Left cardiac atrium (tissue), 4 donors: ENCODE measurements at places on chromosomes 5 and 9. TPM values are rescaled to one million over a fixed set of nuclear protein-coding genes. Genes with fewer than 3 reads are reported as not detected.

DNA sequence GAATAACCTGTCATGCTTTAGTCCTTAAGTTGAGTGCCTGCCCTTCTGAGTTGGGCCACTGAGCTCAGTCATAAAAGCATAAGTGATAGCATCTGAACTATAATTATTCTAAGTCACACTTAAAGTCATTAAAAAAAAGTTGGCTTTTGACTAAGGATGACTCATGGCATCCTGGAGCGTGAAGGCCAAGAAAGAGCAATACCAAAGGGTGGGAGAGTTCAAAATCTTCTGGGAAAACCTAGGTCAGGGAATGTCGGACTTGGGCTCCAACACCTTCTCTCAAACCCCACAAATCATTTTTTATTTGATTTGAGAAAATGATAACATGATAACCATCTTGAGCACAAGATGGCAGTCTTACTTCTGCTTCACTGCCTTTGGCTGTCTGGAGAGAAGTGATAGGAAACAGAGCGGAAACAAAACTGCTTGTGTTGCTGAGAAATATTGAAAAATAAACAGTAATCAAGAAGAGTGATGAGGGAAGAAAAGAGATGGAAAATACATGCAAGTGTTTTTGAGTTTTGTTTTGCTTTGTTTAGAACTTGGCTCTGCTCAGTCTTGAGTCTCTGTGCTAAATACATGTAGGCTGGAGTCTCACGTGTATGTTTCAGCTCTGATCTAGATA lies 16.9 kb upstream of the NTRK2 start:
- DNase-seq: no peak

DNA sequence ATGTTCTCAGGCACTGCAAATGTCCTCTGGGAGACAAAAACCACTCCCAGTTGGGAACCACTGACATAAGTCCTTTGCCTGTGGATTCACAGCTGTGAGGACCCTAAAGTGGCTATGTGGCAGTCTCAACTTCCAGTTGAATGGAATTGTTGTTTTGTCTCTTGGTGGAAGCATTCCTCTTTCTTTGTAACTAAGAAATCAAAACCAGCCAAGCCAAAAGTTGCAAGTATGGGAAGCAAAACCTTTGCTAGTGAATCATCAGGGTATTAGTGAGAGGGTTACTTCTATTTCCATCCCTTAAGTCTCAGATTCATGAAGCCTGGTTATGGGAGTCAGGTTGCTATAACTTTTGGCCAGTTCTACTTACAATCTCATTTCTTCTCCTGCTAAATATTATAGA lies 49.8 kb upstream of the RPS23 start:
- DNase-seq: no peak

DNA sequence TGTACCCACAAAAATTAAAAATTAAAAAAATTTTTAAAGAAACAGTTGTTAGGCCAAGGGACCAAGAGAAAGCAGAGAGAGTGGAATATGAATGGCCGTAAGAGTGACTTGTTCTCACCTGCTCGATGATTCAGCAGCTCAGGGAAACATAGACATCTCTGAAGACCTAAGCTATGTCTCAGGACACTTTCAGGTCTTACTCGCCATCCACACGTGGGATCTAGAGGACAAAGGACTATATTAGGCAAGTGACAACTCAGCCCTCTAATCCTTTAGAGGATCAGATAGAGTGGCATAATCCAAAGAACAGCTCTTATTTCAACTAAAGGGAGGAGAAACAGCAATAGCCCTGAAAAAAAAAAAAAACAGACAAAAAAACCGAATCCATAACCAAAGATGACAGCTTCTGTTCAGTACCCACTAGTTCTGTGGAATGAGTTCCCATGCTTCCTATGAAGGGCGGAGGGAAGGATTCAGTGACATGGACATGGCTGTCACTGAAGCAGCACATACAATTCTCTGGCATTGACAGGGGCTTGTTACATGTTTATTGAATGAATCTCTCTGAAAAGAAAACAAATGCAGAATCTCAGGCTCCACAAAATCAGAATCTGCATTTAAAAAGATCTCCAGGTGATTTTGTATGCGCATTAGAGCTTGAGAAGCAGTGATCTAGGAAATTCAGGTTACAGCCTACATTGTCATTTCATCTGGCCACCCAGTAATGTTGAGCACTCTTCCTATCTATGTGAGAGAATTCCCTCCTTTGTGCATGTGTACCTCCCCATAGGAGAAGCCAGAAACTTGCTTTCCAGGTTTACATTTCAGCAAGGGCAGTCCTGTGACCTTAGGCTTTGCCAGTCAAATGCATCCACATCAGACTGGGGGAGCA lies 96.0 kb downstream of the KIAA1958 start:
- DNase-seq: no peak

DNA sequence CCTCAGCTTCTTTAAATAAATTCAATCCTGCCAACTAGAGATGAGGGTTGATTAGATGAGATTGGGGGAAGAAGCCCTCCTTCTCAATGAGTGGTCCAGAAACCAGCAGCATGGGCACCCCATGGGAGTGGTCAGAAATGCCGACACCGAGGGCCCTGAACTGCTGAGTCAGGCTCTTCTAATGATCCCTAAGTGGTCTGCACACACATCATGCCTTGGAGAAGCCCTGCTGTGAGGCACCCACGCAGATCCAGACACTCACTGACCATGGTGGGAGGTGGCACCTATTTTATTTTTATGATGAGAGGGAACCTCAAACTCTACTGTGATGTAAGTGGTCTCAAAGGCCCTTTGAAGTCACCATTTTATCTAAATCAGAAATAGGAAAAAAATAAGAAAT lies 72.3 kb upstream of the BOD1 start:
- no peak for DNase-seq

GRCh38 chr9:101966691-101967090 lies 228.2 kb upstream of the GRIN3A start:
- no peak for DNase-seq

DNA sequence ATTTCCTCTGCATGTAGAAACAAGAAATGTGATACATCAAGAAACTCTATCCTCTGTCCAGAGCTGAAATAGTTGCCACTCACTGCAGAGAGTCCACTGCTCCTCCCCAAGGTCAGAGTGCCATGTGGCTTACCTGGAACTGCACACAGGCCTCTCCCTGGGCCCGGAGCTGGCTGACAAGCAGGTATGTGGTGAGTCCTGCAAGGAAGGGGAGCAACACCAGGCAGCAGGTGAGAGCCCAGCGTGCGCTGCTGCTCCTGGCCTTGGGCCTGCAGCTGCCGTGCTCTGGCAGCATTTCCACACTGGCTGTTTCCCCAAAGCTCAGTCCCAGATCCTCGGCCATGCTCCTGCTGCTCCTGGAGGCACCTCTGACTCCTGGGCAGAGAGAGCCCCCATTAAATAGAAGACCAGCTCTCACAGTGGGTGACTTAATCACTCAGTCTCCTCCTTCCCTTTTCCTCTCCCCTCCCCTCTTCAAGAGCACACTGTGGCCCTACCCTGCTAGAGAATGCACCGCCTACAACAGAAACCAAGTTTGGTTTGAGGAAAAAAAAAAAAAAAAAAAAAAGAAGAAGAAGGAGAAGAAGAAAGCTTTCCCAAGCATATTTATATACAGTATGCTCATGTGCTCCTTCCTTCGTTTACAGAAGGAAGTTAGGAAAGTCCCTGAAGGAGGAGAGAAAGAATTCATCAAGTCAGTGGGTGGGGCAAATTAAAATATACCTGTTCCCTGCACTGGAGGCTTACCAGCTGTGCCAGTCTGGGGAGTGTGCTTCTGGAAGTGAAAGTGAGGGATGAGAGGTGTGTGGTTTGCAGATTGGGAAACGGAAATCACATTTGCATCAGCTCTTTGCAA lies at the start of gene TNFSF15:
Gene TNFSF15, minus strand, starts transcription at position 370 of the 856 bp plus-strand sequence. Its CDS starts 27 bp downstream, at position 343.
- no peak for DNase-seq

GRCh38 chr5:81657386-81657785 lies 93.5 kb downstream of the SSBP2 start:
- DNase-seq: no peak

- DNase-seq: no peak
Observed at GRCh38 chr5:113213551-113214425, 221.0 kb downstream of the TSSK1B start.

DNA sequence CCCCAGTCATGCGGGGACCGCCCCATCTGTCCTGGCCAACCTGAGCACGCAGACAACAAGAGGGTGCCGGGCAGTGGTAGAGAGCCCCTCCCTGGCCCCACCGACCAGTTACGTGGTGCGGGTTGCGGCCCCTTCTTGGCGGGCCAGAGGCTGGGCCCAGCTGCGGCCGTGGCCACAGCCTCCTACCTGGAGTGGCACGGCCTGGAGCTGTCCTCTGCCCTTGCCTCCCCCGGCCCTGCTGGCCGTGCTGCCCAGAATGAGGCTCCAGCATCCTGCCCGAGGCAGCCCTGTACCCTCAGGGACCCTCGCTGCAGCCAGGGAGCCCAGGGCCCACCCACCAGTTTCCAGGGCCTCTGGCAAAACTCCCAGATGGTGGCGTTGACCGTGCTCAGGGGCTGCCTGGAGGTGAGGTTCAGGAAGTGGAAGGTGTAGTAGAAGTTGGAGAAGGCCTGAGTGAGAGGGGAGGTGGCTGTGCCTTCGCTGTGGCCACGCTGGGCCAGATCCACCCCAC lies 5.7 kb downstream of the ENTPD8 start:
- peak; percentile 20 for DNase-seq

DNA sequence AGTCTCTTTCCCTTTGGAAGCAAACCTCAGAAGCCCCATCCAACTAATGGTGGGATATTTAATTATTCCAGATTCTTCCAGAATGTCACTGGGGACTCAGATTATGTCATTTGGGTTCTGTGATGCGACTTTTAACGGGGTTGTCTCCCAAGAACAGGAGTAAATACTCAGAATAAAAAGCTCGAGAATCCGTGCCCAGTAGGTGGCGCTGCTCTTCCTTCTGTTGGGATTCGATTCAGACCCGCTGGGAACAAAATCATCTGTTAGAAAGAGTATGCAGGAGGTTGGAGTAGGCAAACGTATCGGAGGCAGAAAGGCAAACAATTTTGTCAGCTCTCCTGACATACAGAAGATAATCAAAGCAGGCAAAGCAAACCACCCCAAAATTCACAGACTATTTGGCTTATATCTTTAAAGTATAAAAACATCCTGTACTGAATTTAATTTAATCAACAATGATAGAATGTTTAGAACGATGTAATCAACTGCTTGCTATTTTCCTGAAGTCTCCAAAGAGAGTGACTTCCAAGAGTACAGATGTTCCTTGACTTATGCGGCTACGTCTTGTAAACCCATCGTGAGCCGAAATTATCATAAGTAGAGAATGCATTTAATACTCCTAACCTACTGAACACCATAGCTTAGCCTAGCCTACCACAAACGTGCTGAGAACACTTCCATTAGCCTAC lies 169.8 kb upstream of the RAI14 start:
- peak; percentile 84 for DNase-seq

DNA sequence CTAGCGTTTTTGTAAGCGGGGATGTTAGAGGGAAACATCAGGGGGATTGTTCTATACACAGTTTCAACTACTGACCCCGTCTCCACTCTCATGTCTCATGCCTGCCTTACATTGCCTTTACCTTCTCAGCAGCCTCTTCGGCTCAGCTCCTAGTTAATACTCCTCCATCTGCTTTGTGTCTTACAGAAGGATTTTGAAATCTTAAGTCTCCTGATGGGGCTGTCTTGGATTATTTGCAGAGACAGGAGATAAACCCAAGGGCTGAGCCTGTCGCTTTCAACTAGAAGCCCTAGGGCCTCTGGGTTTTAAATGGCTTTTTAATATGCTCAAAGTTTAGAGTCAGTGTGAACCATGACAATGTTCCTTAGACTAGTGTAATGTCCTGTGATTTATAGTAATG lies 161.5 kb downstream of the CARTPT start:
- DNase-seq: no peak

GRCh38 chr5:5347442-5347841 lies 75.0 kb upstream of the ICE1 start:
- DNase-seq: no peak

DNA sequence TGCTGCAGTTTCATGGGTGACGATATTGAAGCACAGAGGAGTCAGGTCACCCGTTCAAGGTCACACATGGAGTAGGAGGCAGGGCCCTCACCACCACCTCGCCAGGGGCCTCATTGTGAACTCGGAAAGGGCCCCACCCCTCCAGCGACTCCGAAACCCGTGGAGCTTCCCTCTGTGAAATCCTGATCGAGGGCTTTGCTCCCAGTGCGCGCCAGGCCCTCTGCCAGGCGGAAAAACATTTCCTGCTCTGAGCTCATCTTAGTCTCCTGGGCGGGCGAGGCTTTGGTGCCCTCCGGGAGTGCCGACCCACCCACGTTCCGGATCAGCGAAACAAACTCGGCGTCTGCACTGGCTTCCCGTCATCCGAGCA lies 75.0 kb upstream of the FCN1 start:
- no peak for DNase-seq

GRCh38 chr5:145806923-145807322 lies 28.2 kb downstream of the PRELID2 start:
- no peak for DNase-seq

DNA sequence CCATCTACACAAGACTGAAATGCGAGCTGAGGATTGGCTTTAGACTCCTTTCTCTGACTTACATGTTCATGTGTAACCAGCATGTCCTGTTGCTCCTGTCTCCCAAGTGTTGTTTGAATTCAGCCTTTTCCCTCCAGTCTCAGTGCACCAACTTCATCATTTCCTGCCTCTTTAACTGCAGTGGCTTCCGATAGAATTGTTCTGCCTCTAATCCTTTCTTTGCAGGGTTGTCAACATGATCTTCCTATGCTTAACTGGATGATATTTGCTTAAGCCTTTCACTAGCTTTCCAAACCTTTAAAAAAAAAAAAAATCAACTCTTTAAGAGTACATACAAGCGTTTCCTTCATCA lies 6.7 kb upstream of the FYB1 start:
- DNase-seq: no peak

GRCh38 chr5:56607074-56607473 lies 208.3 kb upstream of the MAP3K1 start:
- no peak for DNase-seq

DNA sequence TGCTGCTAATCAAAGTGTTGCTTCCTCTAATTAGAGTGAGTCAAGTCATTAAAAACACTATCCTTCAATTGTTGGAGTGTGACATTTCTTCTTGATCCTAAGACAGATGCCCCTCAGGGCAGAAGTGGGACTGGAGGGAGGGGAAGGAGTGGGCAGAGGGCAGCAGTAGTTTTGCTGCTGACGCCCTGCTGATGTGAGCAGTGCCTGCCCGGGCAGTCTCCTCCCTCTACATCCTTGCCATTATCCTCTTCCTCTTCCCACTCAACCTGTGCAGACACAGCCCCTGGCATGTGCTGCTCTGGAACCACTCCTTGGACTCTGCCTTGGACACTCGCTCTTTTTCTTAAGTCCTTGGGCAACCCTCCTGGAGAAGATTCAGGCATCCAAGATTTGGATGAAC lies 232.5 kb downstream of the HSPA4 start:
- no peak for DNase-seq

CDH12 gene
- total RNA-seq: not detected

SLC36A2 gene
- 0.29 TPM for total RNA-seq

DNA sequence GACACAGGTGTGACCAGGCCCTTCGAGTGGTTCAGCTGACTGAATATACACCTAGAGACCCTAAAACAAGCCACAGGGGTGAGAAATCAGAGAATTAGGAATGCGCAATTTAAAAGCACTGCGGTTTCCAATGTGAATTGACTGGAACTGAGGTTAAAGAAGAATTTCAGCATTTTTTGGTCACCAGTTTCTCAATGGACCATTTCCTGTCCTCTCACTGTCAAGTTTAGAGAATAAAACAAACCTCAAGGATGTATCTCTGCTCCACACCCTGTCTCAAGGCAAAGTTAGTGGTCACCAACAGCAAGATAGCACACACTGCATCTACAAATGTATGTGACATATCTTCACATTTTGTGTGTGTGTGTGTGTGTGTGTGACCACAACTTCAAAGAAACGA lies 143.8 kb upstream of the MAP3K1 start:
- no peak for DNase-seq

GRCh38 chr5:175098301-175098700 lies 345.7 kb downstream of the DRD1 start:
- DNase-seq: no peak
